ENCODE measurements at places on chromosomes 5 and 9.
A peak's percentile ranks its signal among the peaks of the same experiment; 100 is the strongest.

DNA sequence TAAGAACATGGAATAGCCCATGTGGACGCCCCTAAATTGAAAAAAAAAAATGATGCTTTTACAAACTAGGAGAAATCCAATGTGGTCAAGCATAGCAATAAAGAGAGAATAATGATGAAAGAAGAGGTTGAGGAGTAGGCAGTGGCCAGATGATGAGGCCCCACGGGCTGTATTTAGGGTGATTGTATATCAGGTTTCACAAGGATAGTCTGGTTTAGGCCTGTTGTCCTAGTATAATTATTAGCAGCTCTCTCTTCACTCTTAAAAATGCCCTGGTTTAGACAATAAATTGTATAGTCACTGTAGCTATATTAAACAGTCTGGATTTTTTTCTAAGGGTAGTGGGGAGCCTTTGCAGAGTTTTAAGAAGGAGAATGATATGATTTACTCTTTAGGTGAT, 102.4 kb upstream of the PRRC1 start:
- no peak for DNase-seq

GRCh38 chr5:203246-203930, 12.1 kb downstream of the LRRC14B start:
- DNase-seq = no peak

- DNase-seq = no peak
Observed at GRCh38 chr5:118802335-118802734, 186.0 kb downstream of the DTWD2 start.

DNA sequence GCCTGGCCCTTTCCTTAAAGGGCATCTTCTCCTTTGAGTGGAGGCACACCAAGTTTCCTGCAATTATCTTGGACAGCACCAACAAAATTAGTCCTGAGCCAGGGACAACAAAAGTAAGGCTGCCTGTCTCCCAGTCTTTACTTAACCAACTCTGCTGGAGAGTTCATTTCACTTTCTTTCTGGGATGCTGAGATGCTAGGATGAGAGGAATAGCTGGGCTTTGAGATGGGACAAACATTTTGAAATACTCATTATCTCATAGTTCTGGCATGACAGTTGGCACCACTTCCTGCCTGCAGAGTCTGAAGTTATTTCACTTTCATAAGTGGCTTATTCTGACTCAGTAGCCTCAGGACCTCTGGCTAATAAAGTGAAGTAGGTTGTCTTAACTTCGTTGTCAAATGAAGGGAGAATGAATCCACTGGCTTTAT, 157.0 kb downstream of the C9orf152 start:
- DNase-seq = no peak

- DNase-seq = no peak
Observed at GRCh38 chr9:12854221-12854620, 79.4 kb downstream of the LURAP1L start.

DNA sequence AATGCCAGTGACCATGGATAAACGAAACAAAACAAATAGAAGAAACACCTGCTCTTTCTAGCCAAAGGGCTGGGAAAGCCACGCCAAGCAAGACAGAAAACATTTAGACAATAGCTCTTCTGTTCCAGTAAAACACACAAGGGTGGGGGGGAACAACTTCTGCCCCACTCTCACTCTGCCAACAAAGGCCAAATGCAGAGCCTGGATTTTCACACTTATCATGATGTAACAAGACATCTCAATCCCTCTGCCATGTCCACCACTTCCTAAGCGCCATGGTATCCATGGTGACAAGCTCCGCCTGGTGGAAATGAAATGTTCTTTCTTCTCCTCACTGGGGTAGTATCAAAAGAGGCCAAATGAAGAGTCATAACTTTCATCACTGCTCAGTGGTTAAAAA, 60.6 kb downstream of the DRD1 start:
- peak; percentile 21 for DNase-seq

DNA sequence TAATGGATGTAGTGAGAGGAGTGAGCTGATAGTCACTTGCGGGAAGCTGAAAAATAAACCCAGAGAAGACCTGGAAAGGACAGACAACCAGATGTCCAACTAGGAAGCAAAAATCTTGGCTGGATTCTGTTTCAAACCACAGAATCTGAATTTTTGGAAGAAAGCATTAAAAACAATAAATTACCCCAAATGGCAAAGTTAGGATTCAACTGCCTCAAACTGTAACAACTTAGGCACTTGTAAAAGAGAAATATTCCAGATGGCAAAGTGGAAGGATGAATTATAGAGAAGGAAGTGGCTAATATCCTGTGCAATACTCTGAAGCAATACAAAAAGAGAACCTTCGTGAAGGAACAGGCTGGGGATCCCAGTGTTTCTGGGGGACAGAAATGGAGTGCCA, 46.8 kb upstream of the SLIT3 start:
- no peak for DNase-seq

- DNase-seq = no peak
Observed at GRCh38 chr9:88816141-88816540, 175.1 kb upstream of the S1PR3 start.

- DNase-seq = no peak
Observed at GRCh38 chr9:77800924-77801551, 152.9 kb upstream of the GNA14 start.

GRCh38 chr5:31196309-31196708, 2.8 kb downstream of the CDH6 start:
- no peak for DNase-seq

DNA sequence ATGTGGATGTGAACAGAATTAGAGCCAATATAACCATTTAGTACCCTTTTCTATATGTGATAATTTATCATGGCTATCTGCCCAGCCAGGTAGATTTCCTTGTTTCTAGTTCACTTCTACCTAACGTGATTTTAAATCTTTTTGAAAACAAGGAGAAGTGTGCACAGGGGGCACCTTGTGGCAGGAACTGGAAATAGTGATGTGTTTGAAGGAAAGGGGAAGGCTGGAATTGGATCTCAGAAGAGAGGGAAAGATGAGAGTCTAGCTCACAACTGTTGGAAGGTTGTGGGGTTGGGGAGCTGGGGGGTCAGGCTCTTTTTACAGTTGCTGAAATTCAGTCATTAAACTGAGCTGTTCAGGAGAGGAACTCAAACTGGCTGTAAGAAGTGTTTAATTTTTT, 219.5 kb downstream of the KCTD16 start:
- no peak for DNase-seq

- DNase-seq = no peak
Observed at GRCh38 chr5:35117967-35118366, 70.2 kb upstream of the AGXT2 start.

GRCh38 chr5:174273325-174273724, 227.8 kb downstream of the NSG2 start:
- no peak for DNase-seq

DNA sequence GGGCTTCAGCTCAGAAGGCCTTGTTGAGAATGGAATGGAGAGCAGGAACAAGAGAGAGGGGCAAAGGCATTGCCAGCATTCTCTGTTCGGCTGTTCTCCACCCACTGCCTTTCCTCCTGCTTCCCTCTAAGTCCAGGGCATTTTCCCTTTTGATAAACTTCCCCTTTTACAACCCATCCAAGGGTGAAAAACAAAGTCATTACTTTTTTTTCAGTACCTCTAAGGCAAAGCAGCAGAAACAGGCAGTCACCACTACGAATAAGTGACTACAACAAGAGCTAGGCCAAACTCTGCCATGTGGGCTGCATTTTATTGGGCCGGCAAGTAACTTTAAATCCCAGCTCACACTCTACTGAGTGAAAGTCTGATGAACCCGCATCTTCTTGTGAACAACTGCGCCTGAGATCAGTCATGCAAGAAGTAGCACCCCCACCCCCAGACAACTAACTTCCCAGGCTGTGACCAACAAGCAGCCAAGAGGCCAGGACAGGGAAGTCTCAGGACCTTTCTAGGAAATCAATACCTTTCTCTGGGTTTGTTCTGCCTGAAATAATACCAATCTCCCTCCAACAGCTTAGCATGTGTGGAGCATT, 13.1 kb downstream of the IL7R start:
- no peak for DNase-seq
